ENCODE measurements at places on chromosomes 7 and 10.

- no peak for DNase-seq
These were observed 223.4 kb downstream of the BMPER start for GRCh38 chr7:34128762-34129161.

GRCh38 chr10:71729161-71729636, 9.6 kb upstream of the C10orf105 start:
- DNase-seq, result no peak

GRCh38 chr10:77251297-77252013, 386.2 kb downstream of the KCNMA1 start:
- no peak for DNase-seq

DNA sequence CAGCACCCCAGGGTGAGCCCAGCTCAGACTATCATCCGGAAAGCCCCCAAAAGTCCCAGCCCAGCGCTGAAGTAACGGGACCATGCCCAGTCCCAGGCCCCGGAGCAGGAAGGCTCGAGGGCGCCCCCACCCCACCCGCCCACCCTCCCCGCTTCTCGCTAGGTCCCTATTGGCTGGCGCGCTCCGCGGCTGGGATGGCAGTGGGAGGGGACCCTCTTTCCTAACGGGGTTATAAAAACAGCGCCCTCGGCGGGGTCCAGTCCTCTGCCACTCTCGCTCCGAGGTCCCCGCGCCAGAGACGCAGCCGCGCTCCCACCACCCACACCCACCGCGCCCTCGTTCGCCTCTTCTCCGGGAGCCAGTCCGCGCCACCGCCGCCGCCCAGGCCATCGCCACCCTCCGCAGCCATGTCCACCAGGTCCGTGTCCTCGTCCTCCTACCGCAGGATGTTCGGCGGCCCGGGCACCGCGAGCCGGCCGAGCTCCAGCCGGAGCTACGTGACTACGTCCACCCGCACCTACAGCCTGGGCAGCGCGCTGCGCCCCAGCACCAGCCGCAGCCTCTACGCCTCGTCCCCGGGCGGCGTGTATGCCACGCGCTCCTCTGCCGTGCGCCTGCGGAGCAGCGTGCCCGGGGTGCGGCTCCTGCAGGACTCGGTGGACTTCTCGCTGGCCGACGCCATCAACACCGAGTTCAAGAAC, 1.1 kb downstream of the VIM start:
- DNase-seq, result peak; percentile 91

DNA sequence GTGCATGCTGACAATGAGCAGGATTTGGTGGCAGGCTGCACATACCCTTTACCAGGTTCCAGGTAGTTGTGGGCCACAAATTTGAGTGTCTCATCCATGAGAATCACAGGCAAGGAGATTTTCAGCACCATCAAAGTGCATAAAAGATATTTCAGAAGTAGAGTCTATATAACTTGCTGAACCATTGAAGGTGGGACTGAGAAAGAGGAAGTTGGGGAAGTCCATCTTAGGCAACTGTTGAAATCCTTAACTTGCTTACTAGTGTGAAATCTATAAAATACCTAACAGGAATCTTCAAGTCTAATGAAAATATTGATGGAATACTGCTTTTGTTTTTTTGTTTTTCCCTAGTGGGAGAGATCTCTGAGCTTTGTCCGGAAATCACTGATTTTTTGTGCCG, 325.1 kb upstream of the PLXDC2 start:
- no peak for DNase-seq

DNA sequence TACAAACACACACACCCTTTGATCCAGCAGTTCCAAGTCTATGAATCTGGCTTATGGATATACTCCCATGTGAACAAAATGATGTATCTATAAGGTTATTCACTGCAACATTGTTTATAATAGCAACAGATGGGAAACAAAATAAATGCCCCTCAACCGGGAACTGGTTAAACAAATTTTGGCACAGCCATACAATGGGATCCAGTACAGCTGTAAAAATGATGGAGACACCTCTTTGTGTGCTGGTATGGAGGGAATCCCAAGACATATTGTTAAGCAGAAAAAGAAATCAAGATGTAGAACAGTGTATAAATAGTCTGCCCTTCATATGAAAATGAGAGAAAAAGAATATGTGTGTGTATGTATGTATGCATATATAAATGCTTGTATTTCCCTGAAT, 155.5 kb downstream of the SNX10 start:
- no peak for DNase-seq

GRCh38 chr7:129615018-129615417, 3.5 kb downstream of the NRF1 start:
- DNase-seq, result no peak

- DNase-seq, result no peak
These were observed 18.4 kb downstream of the HPS6 start for GRCh38 chr10:102083541-102083940.

DNA sequence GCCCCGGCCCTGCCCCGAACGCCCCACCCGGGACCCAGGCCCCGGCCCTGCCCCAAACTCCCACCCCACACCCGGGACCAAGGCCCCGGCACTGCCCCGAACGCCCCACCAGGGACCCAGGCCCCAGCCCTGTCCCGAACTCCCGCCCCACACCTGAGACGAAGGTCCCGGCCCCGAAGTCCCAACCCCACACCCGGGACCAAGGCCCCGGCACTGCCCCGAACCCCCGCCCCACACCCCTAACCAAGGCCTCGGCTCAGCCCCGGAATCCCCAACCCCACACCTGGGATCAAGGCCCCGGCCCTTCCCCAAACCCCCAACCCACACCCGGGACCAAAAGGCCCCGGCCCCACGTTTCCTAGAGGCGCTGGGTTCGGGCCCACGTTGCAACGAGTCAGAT, 1.1 kb upstream of the LARP4B start:
- no peak for DNase-seq

DNA sequence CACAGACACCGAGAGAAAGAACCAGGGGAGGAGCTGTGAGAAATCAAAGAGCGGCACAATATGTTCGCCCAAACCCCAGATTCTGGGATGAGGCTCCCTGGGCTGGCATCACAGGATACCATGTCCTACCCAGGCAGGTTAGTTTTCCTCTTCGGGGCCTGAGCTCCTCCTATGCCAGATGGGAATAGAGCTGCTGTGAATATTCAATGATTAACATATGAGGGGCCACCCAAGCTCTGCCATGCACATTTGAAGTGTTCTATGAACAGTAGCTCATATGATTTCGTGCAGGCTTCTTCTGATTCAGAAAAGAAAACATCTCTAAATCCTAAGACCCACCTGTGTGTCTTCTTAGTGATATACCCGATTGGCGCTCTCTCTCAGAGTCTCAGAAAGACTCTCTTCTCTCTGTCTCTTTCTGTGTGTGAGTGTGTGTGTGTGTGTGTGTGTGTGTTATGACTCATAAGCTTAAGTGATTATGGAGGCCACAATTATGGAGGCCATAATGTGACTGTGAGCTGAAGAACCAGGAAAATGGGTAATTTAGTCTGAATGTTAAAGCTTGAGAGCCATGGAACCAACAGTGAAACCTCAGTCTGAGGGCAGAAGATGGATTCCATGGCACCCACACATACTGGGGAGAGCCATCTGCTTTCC, 220.5 kb downstream of the KLF6 start:
- no peak for DNase-seq

- no peak for DNase-seq
These were observed 2.7 kb downstream of the ZMIZ1 start for GRCh38 chr10:79071396-79071923.

- DNase-seq, result no peak
These were observed 91.6 kb upstream of the CCDC6 start for GRCh38 chr10:59997827-59998525.

- DNase-seq, result no peak
These were observed 89.4 kb upstream of the DUSP5 start for GRCh38 chr10:110408203-110408871.

DNA sequence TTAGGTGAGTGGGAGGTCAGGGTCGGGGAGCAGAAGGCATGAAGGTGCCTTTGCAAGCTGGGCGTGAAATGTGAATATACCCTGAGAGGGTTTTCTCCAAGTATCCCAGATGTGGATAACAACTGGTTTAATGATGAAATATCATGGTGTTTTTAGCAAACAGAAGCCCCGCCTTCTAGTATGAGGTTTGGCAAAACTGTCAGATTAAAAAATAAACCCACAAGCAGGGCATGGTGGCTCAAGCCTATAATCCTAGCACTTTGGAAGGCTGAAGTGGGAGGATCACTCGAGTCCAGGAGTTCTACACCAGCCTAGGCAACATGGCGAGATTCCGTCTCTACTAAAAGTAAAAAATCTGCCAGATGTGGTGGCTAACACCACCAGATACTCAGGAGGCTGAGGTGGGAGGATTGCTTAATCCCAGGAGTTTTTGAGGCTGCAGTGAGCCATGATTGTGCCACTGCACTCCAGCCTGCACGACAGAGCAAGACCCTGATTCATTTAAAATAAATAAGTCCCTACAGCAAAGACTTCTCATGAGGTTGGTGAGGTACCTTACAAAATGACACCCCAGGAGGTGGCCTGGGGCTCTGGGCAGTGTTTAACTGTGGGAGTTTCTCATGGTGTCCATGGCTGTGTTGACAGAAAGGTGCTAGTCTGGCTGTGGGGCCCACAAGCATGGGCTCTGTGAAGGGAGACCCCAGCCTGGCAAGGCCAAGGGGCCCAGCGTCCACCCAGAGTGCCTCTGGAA, 6.7 kb upstream of the PWWP2B start:
- DNase-seq, result no peak

- DNase-seq, result no peak
These were observed 43.4 kb downstream of the GRK5 start for GRCh38 chr10:119250641-119251314.

DNA sequence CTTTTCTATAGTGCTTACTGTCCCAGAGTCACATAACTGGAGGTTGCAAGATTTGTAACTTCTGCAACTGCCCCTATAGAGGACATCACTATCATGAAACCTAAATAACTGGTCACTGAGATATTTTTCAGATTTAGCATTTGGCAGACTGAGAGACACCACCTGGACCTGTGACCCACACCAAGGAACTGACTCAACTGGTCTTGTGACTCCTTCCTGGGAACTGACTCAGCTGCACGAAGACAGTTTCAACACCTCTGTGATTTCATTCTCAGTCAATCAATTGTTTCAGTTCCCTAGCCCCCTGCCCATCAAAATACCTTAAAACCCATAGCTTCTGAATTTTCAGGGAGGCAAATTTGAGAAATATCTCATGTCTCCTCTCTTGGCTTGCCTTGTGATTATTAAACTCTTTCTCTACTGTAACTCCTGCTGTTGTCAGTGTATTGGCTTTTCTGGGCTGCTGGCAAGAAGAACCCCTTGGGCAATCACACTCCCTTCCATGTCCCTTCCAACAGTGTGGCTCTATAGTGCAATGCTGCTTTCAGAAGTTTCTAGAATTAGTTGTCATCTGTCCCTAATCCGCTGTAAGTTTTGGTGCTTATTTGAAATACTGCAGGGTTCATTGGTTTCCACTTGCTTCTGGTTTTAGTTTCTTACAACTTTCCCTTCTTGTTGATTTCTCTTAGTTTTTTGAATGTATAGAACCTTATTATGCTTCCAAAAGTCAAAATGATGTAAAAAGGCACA, 127.8 kb upstream of the ADCY1 start:
- DNase-seq, result no peak

- DNase-seq, result no peak
These were observed 357.1 kb downstream of the PCLO start for GRCh38 chr7:82805527-82805960.

GRCh38 chr7:114081606-114082425, 163.0 kb upstream of the PPP1R3A start:
- peak; percentile 34 for DNase-seq

- no peak for DNase-seq
These were observed 58.9 kb downstream of the CALML3 start for GRCh38 chr10:5583525-5584175.

DNA sequence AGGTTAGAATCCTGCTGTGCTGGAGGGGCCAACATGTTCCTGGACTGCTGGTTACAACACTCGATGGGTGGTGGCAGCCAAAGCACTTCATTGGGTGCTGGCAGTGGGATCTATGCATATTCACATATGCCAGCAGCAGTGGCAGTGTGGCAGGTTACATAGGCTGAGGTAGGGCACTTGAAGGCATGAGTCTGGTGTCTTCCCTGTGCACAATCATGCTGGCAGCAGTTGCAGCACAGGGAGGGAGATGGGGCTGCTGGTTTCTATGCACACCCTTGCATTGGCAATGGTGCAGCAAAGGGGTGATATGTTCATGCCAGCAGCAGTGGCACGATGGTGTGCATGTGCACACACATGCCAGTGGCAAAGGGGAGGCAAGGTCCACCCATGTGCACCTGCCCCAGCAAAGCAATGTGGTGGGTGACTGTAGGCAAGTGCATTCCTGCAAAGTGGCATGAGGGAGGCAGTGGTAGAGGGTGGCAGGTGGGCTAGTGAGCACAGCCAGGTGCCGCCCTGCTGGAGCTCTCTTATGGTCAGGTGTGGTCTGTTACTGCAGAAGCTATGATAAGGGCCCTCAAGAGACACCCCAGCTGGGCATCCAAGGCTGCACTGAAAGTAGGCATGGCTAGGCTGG, 356.2 kb upstream of the STEAP1 start:
- DNase-seq, result no peak

- DNase-seq, result no peak
These were observed 17.5 kb upstream of the TSPAN14 start for GRCh38 chr10:80436446-80437098.

DNA sequence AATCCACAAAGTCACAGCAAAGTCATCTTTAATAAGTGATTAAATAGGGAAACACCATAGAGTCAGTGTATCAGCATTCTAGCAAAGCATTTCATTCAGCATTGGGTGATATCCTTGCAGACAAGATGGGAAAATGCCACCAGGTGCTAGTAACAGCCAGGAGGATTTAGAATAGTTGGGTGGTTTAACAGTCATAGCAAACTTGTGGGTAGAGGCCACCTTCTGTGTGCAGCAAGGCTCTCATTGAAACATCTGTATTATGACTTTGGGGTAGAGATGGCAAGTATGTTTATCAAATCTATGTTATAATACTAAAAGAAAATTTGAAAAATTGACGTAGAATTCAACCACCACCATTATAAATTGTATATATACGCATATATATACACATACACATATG, 26.4 kb upstream of the ADO start:
- DNase-seq, result no peak

DNA sequence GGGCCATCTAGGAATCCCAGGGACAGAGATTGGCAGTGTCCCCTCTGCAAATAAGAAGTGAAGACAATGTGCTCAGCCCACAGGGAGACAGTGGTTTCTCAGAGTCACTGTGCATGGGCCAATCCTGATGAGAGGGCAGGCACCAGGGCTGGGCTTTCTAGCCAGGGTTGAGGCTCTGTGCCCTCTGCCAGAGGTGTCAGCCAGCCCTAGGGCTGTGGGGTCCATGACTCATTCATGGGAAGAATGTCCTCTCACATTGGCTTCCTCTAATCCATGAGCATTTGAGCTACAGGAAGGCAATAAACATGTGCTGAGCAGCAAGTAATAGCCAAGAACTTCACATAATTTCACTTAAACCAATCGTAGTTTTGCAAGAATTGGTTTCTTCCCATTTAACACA, 482.0 kb upstream of the MGMT start:
- DNase-seq, result no peak
